ENCODE measurements at places on chromosomes 3 and 15.
A peak's percentile ranks its signal among the peaks of the same experiment; 100 is the strongest.

- peak; percentile 91 for DNase-seq
These were observed 8.6 kb upstream of the TNFAIP8L3 start for GRCh38 chr15:51103330-51103729.

DNA sequence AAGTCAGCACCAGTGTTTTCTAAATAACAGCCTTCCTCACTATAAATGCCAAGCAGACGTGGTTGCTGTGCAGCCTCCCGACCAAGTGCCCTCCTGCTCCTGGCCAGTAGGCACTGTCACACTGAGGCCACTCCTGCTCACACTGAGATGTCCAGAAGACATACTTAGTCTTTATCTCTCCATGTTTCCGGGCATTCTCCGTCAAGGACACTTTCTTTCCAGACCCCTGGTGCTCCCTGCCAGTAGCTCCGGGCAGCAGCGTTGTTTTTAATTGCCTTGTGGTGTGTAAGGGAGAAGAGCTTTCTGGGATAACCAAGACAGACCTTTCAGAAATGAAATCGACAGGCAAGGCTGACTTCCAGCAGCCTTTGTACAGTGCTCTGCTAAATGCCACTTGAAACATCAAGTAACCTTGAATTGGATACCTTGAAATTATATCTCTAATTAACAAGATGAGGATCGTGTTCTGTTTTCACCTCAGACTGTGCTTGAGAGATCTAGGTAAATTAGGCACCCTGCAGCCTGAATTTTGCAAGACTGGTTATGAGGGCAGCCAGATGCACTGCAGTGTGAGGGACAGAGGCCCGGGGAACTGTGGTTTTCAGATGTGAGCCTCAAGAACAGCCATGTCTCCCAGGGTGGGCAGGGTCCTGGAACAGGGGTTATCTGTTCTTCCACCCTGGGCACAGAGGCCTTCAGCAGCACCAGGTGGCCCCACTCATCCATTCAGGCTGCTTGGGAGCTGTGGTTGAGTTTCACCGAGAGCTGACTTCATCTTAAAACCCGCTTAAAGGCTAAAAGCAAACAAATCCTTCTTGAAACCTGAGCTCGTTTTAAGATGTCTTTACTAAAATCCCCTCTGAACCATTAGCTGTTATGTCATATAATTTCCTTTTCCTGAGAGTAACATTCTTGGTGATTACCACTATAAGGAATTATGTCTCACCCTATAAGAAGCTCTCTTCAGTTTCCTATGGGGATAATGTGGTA is 105.5 kb upstream of the IL12A start:
- peak; percentile 87 for DNase-seq

DNA sequence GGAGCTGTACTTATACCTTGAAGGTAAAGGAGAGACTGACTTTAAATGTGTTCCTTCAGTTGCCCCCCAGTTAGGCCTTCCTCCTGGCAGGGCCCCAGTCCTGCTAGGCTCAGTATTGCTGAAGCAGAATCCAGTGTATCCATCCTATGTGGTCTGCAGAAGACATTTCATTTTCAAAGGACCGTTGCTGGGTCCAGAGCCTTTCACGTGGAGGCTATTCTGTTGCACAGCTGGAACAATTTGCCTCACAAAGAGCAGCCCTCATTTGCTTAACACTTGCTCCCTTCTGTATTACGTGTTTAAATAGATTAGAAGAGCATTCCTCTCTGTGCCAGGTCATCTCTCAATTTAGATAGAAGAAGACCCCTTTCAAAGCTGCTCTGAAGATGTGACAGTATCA is 78.9 kb upstream of the CFAP20DC start:
- DNase-seq, result no peak

GRCh38 chr3:125256675-125257074 is 44.1 kb upstream of the SLC12A8 start:
- DNase-seq, result no peak

DNA sequence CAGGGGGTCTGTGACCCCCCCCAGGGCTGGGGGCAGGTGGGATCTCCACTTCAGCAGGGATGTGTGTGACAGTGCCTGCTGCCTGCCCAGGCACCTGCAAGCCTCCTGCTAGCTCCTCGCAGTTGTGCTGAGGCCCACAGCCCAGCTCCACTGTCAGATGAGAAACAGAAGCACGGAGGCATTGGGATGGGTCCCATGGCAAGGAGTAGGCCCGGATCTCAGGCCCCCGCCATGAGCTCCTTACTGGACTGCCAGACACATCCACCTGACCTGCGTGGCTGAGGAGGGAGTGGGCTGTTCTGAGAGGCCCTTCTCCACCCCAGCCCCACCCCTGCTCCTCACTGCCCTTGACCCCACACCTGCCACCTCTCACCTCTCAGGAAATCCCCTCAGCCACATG is 18.2 kb upstream of the SKOR1 start:
- DNase-seq, result no peak

GRCh38 chr15:68113273-68113672 is 59.2 kb downstream of the PIAS1 start:
- no peak for DNase-seq

DNA sequence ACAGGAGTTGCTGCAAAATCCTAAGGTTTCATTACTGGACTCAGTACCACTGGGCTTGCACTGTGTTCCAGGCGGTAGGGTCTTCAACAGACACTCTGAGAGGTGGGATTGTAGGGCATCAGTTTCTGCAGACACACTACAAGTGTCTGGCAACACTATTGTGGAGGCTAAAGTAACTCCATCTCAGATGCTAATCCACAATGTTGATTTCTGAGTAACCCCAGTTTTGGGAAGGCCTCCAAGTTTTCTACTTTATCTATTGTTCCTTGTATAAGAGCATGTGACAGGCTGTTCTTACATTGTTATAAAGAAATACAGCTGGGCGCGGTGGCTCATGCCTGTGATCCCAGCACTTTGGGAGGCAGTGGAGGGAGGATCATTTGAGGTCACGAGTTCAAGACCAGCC is 2.5 kb upstream of the ABHD5 start:
- no peak for DNase-seq

GRCh38 chr15:61115679-61116078 is 113.4 kb downstream of the RORA start:
- DNase-seq, result peak; percentile 32

DNA sequence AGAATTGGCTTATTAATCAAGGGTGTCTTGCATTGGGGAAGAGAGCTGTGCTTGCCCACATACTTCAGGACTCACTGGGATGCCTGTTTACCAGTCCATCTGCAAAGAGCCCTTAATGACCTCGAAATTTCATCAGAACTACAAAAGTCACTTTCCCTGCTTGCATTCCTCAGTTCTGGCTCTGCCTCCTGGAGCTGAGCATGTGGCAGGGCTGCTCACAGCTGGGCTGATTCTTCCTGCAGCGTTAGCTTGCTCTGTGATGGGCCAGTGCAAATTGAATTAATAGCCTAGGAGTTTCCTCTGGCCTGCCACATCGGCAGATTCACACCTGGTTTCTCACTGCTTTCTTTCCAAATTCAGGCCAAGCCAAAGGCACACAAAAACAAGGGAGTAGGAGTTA is 108.9 kb downstream of the DUT start:
- DNase-seq, result peak; percentile 88

DNA sequence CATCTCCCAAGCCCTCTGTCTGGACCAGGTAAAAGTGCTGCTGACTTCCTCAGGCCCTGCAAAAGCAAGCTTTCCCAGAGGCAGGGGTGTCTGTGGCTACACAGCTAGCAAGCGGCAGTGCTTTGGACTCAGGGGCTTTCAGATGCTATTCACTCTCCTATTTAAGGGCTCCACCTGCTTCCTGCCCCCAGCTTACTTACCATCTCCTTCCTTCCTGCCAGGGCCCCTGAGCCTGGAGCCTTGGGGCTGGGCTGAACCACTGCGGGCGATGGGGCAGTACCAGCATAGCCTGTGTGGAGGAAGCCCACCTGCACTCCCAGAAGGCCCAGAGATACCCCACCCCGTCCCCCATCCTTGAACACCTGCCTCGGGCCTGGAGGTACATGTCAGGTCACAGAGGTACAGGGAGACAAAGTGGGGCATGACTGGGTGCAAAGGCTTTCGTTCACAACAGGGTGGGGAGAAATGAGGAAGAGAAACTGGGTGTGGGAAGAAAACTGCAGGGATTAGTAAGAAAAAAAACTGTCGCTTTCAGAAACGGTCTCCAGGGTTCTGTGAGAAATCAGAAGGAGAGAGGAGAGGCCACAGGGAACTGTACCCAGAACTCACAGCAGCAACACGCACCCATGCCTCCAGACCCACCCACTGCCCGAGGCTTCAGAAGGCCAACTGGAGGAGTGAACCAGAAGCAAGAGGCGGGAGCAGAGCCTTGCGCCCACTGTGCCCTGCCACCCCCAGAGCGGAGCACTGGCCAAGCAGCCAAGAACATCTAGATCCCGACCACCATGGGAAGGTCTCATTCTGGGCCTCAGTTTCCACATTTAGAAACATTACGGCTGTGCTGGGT is 49.5 kb downstream of the CCDC12 start:
- no peak for DNase-seq
